ENCODE measurements at places on chromosomes 1 and 21. TPM values are rescaled to one million over a fixed set of nuclear protein-coding genes. Genes with fewer than 3 reads are reported as not detected.

Gene BTBD8
- polyA plus RNA-seq = 5.1 TPM

- DNase-seq = no peak
Measured at GRCh38 chr21:23475281-23476219, 2131.7 kb downstream of the MRPL39 start.

DNA sequence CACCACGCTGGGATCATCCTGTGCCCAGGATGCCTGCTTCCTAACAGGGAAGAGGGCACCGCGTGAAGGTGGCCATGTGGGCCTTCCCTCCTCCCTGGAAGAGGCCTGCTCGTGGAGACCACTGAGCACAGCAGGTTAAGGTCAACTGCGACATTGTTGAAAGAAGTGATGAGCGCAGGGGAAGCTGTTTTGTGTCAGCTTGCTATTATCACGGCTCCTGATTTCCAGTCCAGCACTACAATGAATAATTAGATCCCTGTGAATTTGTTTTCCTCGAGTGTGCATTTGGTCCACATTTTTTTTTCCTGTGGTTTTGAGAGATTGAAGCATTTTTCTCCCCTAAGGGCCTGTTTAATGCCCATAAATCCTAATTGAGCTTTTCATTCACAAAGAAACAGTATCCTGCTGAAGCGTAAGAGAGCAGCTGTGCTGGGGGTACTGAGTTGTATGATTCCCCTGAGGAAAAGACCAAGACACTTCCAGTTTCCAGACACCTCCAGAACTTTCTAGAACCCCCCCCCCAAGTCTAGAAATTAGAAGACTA, 204.9 kb downstream of the KCNJ6 start:
- no peak for DNase-seq

Gene SYT14
- polyA plus RNA-seq = 0.42 TPM

DNA sequence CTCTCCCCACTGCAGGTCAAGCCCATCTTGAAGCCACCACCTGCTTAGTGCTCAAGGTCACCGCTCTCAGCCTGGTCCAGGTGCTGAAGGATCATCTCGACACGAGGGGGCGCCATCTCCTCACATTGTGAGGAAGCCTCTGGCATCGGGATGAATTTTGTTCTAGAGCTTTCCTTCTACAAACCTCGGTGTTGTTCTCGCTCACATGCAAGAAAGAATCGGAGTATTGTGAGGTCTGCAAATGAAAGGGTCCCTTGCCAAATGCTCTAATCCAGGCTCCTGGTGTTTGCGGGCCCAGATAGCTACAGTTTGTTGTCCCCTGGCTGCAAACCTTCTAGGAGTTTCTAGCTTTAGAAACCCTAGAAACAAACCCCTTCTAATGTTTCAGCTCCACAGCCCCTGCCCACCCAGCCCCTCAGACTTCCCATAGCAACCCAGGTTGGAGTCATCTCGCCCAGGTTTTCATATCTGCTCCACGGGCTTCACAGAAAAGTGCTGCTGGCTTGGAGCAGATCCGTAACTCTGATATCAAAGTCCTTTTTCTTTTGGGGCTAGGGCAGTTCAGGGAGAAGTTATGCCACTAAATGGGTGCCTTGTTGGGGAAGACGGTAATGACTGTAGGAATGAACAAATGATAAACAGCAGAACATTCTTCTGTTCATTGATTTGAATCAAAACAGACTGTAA, 8.6 kb upstream of the ATP5PO start:
- DNase-seq = peak; percentile 85

DNA sequence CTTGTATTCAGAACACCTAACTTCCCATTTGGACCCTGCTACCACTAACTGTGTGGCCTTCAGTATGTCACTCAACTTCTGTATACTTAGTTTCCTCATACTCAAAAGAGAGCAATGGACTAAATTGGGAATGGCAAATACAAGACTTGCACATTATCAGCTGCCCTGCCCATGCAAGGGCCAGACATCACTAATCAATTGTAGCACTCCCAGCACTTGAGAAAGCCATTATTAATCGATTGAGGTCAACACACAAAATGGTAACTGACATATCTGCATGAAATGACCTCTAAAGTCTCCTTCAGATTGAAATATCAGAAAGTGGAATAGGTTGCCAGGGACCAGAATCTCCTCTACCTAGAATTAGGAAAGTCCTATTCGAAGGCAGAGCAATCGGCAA, 59.2 kb downstream of the MT1HL1 start:
- DNase-seq = no peak

DNA sequence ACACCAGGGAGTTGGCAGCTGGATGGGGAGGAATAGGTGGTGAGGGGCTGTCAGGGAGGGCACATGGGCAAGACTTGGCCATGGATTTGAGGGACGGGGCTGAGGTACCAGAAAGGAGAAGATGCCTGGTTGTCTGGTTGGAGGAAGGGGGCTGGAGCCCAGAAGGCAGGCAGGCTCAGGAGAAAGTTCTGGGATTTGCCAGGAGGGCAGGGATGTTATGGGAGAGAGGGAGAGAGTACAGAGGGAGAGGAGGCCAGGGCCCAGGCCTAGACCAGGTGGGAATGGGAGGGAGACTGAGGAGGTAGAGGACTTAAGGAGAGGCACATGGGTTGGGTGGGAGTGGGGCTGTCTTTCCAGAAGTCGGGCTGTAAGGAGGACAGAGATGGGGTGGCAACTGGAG, 4.3 kb downstream of the A3GALT2 start:
- DNase-seq = no peak

Gene SLC44A5
- 13.4 TPM for polyA plus RNA-seq

GRCh38 chr1:231786126-231786525, 159.5 kb downstream of the DISC1 start:
- DNase-seq = no peak

DNA sequence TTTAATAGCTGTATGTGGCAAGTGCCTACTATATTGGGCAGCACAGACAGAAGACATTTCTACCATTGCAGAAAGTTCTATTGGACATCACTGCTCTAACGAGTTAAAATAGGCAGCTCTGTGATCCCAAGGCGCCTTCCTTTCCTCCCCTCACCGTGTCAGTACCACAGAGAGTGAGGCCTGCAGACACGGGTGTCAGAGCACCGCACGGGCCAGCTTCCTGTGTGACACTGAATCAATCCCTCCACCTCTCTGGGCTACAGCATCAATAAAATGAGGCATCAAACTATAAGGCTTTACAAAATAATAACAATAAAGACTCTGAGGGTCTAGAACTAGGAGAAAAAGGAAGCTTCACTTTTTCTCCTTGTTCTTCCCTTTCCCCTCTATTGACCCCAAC, 246.7 kb downstream of the FOXD2 start:
- no peak for DNase-seq

- no peak for DNase-seq
Measured at GRCh38 chr1:93186667-93187066, 6.1 kb downstream of the CCDC18 start.

Gene GRIK3
- polyA plus RNA-seq = 3.1 TPM

Gene TMEM82
- 4.1 TPM for polyA plus RNA-seq

- no peak for DNase-seq
Measured at GRCh38 chr1:214791961-214792360, 189.0 kb downstream of the CENPF start.

DNA sequence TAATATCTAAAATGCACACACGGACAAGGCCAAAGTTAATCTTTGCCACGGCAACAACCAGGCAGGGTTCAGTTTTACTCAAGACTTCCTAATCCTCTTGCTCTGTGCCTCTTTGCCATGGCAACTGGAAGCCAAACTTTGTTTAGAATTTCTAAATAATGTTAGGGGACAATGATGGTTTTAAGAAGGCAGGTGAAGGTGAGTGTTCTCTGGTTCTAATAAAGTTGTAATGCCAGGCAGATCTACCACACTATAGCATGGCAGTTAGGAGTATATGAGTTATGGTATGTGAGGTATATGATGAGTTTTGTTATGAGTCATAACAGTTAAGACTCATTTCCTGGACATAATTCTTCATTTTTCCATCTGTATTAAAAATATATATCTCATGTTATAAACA, 2.7 kb downstream of the PTPRC start:
- DNase-seq = no peak

DNA sequence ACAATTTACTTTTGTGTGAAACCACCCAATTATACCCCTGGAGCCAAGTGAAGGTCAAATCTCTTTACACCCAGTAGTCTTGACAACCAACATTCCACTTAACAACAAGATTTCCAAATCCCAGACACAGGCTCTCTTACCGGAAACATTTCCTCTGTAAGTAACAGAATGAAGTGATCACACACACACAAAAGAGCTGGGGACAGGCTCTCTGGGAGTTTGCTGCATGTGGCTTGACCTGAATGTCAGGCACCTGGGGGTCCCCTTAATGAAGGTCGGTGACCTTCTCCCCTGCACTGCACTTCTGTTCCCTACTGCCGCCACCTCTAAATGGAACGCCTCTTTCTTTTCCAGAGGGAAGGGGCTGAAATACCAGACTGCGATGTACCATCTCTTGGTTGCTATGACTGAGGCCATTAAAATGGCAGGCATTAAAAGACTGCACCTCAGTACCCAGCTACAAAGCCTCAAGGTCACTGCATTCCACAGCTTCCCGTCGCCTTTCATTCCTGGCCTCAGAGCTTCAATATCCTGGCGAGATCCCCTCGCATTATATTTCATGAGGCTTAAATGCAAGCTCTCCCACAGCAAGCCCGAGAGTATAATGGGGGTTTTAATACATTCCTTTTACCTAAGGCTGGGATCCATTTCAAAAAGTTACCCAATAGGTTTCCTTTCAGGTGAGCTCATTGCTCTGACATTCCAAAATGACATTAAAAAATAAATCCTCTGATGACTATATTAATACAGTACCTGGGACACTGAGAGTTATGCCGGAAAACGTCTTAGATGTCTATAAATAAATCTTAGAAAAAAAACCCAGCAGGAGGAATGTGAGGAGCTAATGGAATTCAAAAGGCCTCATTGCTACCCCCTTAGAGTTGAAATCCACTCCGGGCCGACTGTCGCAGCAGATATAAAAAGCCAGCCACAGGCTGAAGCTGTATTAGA, 90.9 kb upstream of the DIRAS3 start:
- DNase-seq = peak; percentile 59

- no peak for DNase-seq
Measured at GRCh38 chr1:234330843-234331215, 42.4 kb upstream of the COA6 start.

DNA sequence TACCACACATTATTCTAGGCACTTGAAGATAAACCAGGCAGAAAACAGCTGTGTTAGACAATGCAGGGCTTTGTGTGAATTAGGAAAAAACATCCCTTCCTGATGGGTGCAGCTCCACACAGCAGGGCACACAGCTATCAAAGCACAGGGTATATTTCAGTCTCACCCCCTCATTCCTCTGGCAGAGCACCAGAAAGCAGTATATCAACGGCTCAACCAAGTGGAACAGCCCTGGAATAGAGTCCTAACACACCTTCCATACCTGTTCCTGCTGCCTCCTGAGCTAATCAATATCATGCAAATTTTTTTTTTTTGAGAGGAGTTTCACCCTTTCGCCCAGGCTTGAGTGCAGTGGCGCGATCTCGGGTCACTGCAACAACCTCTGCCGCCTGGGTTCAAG, 32.1 kb downstream of the LYST start:
- DNase-seq = no peak

DNA sequence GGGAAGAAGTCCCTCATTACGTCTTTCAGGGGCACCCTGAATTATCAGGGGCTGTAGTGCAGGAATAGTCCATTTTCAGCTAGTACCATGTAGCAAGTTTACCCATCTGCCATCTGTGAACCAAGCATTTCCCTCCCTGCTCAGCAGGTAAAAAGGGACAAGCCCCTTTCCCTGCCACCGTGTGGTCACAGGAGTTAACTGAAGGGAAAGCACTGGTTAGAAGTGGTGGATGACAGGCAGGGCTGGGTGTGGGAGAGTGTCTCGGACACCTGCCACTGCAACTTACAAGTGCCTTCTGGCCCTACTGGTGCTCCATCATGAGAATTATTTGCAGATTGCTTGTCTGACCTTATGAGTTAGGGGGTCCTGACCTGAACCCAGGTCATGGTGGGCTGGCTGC, 32.0 kb upstream of the IGSF5 start:
- no peak for DNase-seq

DNA sequence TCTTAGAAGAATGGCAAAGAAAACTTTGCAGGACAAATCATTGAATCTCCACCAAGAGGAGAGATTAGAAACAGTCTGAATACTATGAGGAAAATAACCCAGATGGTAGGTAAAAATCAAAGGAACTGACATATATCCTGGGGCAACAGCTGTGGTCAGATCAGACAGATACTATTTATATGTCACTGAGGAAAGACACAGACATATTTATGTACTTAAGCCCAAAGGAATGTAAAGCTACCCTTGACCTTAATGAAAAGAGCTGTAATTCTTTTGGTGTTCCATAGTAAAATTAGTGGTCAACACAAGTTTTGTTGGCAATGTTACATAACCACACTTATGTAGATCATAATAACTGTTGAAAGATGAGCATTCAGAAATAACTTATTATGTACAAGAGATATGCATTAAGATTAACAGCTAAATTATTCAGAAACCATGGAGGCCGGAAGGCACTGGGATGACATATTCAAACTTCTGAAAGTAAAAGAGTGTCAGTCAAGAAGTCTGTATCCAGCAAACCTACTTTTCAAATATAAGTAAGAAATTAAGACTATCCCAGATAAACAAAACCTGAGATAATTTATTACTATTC, 166.1 kb upstream of the SAMSN1 start:
- no peak for DNase-seq

Gene MAN1A2
- polyA plus RNA-seq = 41.5 TPM

DNA sequence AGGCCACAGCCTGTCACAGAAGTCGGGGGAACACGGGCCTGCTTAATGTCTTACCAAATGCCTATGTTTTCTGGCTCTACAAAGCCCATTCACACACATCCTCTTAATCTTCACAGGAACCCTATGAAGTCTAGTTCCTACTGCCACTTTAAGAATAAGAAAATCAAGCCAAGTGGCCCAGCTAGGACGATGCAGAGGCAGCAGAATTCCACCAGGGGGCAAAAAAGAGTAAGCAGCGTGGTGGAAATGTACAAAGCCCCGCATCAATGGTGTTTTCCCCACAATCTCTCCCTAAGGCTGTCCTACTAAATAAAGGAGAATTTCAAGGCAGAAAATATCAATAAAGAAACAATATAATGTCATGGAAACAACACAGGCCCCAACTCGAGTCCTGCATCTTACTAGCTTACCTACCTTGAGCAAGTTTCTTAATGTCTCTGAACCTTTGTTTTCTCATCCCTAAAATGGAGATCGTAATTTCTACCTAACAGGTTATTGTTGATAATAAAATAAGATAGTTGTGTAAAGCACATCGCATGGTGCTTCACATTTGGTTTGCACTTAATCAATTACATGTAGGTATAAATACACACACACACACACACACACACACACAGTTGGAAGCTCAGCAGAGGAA, 21.4 kb downstream of the SEC16B start:
- peak; percentile 59 for DNase-seq
